ENCODE measurements at places on chromosomes 11 and 22.
A peak's percentile ranks its signal among the peaks of the same experiment; 100 is the strongest.

DNA sequence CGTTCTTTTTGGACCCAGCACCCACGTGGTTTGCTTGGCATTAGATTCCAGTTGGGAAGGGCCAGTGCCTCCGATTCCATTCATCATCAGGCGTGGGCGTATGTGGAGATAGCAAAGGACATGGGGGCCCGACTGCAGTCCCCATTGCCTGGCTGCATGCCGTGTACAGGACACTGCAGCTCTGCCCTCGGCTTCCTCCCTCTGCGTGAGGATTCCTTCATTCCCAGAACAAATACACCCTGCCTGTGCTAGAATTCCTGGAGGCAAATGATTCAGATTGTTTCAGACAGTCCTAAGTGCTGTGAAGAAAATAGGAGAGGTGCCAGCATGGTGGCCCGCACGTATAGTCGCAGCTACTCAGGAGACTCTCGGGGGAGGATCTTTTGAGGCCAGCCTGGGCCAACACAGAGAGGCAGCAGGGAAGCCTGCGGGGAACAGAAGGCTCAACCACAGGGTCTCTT, 15.4 kb downstream of the DERL3 start:
- DNase-seq, result no peak

DNA sequence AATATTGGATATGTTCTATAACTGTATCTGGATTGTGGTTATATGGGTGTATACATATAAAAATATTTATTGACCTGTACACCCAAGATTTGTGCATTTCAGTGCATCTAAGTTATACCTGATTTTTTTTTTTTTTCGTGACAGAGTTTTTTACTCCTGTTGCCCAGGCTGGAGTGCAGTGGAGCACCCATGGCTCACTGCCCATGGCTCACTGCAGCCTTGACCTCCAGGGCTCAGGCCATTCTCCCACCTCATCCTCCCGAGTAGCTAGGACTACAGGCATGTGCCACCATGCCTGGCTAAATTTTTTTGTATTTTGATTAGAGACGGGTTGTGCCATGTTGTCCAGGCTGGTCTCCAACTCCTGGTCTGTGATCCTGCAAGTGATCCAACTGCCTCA, 24.3 kb downstream of the ATG13 start:
- no peak for DNase-seq

GRCh38 chr22:37303821-37304274, 21.5 kb downstream of the CYTH4 start:
- DNase-seq, result peak; percentile 78

DNA sequence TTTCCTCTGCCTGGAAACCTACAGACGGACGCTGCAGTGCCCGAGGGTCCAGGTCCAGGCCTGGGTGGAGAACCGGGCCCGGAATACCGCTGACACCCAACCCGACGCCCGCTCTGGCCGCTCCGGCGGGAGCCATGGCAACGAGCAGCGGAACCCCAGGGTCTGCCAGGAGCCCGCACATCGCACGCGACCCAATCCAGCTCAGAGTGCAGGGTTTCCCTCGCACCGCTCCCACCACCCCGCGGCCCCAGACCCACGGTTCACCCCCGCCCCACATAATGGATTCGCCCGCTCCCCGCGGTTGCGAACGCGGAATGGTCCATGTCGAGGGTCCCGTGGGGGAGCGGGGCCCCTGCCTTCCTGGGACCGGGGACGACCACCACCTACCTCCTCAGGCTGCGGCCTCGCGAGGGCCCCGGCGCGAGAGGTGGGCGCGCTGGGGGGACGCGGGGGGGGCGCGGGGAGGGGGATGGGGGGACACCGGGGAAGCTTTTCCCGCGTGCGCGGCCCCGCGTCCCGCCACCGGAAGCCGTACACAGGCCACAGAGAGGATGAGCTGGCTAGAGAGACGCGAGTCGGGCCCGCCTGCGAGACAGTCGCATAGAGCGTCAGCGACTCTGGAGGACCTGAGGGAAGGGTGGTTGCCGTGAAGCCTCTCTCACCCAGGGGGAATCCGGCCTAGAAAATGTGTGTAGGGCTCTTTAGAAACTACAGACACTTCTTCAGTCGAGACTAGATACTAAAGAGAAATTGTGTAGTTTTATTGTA, at the start of gene SSRP1:
Gene SSRP1 (minus strand): TSS at position 550 of the 768 bp plus-strand sequence. CDS start 771 bp downstream, outside the sequence.
- peak; percentile 87 for DNase-seq
